ENCODE measurements at places on chromosomes 7 and 10.

DNA sequence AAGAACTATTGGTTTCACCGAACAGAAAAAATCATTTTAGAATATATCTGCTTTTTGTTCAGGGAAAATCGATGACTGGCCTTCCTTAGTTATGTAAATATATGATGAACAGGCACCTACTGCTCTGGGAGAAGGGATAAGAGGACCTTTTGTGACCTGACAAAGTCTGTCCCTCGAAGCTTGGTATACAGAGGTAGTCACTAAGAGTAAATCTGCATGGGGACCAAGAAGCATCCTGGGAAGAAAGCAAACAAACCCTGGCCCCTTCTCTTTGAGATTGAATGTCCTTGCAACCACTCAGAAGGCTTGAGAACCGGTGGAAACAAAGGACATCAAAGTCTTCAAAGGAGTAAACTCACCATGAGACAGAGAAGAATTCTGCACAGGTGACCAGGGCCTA, 52.3 kb downstream of the SKIDA1 start:
- no peak for DNase-seq

DNA sequence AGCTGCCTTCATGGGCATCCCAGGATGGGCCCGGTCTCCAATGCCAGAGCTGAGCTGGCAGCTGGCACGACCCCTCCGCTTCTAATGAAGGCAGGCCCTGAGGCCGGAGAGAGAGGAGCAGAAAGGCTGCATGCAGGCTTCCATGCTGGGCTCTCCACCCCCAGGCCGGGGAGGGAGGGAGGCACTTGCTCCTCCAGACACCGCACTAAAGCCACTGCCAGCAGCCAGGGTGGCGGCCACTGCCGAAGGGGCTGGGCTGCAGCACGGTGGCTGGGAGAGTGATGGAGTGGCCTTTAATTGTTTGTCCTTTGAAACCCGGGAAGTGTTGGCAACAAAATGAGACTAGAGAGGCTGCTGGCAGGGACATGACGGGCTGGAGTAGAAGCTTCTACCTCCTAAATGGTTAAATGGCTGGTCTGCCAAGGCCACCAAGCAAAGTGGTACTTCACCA, 236.5 kb downstream of the SKAP2 start:
- no peak for DNase-seq

DNA sequence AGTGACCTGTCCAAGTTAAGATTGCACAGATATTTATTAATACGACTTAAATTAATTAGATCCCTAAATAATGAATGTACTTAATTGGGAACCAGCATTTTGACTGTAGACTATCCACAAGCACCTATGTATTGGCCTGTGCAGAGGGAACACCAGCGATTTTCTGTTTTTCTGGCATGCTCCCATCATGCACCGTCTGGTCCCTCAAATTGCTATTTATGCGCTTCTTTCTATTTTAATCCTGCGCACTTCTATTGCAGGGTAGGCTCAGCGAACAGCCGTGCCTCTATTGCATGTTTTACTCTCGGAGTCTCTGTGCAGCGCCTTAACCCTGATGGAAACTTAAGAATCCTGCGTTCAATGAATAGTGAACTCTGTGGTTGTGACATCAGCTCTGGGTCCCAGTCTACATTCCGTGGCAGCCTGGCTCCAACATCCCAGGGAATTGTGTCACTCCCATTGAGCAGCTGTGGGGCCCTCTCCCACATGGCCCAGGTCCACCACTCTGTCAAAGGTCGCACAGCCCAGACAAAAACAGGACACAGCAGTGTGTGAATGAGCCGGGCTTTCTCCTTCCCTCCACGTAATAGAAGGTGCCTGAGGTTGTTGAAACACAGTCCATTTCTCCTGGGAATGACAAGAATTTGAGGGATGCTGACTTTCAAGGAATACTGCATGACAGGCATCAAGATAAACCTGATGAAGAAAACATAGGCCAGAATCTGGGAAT, 239.7 kb upstream of the KLF6 start:
- no peak for DNase-seq

DNA sequence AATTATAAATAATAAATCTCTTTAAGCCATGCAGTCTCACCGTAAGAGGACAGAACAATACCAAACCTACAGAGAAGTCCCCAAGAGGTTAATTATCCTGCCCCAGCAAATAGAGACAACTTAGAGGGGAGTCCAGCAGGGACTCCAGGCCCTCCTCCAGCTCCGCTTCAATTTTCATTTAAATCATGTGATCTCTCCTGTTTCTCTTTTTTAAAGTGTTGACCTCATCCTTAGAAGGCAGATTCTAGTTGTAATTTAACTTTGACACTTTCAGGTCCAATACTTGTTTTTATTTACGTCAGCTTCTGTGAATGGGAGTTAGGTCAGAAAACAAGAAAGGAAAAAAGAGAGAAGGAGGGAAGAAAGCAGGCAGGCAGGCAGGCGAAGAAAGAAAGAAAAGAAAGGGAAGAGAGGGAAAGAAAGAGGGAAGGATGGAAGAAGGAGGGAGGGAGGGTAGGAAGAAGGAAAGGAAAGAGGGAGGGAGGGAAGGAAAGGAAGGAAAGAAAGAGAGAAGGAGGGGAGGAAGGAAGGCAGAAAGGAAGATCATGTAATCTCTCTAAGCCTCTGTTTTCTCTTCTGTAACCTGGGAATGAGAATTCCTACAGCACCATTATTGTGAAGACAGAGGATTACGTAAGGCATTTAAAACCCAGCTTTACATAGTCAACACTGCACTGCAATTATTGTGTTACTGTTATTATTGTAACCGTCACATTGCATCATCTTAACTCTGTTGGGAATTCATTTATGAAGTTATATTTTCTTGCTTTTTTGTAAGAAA, 227.7 kb downstream of the SKIDA1 start:
- DNase-seq, result no peak

GRCh38 chr10:77545585-77545984, 92.0 kb downstream of the KCNMA1 start:
- DNase-seq, result no peak

DNA sequence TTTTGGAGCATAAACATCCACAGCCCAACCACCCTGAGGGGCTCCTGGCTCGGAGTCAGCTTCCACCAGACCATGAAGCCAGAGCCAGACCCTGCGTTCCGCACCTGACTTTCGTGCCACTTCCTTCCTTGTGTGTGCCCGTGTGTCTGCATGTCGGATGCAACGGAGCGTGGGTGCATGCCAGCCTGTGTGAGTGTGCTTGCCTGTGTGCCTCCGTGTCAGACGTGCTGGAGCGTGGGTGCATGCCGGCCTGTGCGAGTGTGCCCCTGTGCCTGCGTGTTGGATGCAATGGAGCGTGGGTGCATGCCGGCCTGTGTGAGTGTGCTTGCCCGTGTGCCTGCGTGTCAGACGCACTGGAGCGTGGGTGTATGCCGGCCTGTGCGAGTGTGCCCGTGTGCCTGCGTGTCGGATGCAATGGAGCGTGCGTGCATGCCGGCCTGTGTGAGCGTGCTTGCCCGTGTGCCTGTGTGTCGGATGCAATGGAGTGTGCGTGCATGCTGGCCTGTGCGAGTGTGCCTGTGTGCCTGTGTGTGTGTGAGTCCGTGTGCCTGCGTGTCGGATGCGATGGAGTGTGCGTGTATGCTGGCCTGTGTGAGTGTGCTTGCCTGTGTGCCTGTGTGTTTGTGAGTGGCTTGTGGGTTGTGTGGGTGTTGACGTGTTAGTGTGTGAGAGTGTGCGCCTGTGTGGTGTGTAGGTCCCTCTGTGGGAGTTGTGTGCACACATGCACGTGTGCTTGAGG, 28.1 kb upstream of the KNDC1 start:
- no peak for DNase-seq

DNA sequence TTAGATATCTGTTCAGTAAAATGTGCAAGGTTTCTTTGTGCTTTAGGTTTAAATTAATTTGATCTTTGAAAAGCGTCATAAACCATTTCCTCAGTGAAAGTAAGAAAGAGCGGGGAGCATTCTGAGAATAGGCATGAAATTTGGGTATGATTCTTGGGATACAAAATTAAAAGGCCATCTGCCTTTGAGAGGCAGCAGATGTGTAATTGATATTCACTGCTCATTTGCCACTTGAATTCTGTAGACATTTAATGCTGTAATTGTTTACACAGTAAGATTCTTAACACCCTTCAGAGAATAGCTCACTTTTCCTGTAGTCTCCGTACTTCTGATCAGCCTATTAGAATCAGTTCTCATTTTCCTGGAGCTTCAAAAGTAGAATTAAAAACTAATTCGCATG, 18.7 kb downstream of the FRMD4A start:
- no peak for DNase-seq

GRCh38 chr10:51544933-51545332, 154.5 kb downstream of the CSTF2T start:
- no peak for DNase-seq

Data from effector CD4-positive, alpha-beta T cell (primary cell).